Prostate gland (tissue), 2 donors: ENCODE measurements at places on chromosomes 12 and 14. TPM values are rescaled to one million over a fixed set of nuclear protein-coding genes. Genes with fewer than 3 reads are reported as not detected.
A peak's percentile ranks its signal among the peaks of the same experiment; 100 is the strongest.

GRCh38 chr14:34331728-34332623 lies 130.1 kb downstream of the SPTSSA start:
- peak; percentile 84 for DNase-seq

GRCh38 chr12:5191803-5192538 lies 148.3 kb downstream of the KCNA5 start:
- peak; percentile 15 for DNase-seq

Gene GXYLT1
- 18.0 TPM for total RNA-seq

DNA sequence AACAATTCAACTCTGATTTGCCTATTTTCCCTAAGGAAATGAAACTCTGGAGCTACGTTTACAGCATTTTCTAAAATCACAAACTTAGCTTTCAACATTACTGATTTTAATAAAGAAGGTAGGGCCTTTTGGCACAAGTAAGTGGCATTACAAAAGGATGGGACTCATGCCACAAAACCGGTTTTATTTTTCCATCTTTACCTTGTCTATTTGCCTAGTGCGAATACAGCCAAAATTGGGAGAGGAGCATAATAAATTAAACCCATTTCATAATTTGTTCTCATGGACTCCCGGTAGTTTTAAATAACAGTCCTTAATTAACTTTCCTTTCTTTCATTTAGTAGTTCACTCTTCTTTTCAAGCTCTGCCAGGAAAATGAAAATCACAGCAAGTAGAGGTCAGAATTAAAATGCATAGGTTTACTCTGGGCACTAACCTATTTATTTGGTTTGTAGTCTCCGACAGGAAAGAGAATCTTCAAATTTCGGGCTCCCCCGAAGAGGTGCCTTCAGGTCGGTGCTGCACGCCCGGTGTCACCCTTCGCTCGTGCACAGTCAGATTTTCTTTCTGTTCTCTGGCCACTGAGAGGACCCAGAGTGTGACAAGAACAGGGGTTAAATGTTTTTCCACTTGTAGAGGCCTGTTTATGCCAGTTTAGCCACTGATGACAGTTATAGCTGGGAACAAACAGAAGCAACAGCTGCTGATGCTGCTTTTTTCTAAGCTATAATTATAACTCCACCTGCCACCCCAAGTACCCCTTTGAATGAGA lies at the start of gene BEST3:
Gene BEST3 (minus strand): TSS at position 535 of the 772 bp plus-strand sequence. CDS start 1,505 bp downstream, outside the sequence.
- peak; percentile 74 for DNase-seq

- DNase-seq: no peak
Observed at GRCh38 chr12:19799895-19800602, 360.8 kb downstream of the AEBP2 start.

DNA sequence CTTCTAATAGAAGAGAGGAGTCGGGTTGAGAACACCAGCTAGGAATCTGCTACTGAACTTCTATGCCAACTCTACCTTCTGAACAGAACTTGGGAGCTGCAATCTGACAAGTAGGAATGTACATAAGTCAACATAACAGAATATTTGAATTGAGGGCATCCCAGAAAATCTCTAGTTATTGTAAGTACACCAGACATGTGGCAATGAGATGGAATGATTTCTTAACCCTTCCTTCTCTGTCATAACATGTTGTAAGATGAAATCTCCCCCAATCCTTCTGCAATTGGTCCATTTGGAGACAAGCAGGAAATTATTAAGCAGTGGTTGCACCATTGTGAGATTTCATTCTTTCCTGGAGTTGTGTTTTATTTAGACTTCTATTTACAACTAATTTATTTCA lies 68.7 kb upstream of the TMPO start:
- DNase-seq: no peak

GRCh38 chr14:71487449-71487848 lies 444.8 kb upstream of the RGS6 start:
- DNase-seq: no peak

GRCh38 chr12:113135178-113136127 lies at the start of gene RASAL1:
Gene RASAL1 (minus strand): TSS chr12:113135761. CDS start chr12:113135462, 299 bp downstream.
- no peak for DNase-seq

Gene GLIPR1L1
- not detected for total RNA-seq

Gene OR6C2
- not detected for total RNA-seq

GRCh38 chr14:91171291-91171690 lies 57.4 kb downstream of the DGLUCY start:
- DNase-seq: no peak

DNA sequence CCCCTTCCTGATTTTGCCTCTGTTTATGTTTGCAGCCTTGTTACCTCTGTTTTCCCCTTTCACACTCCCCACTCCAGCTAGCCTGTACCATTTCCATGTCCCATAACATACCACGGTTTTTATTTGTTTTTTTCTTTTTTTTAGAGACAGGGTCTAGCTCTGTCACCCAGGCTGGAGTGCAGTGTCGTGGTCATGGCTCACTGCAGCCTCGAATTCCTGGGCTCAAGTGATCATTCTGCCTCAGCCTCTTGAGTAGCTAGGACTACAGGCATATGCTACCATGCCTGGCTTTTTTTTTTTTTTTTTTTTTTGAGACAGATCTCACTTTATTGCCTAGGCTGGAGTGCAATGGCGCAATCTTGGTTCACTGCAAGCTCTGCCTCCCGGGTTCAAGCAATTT lies 18.4 kb upstream of the SAMD4A start:
- no peak for DNase-seq

Gene VASH1
- 19.8 TPM for total RNA-seq

Gene CPNE6
- total RNA-seq: 1.8 TPM

DNA sequence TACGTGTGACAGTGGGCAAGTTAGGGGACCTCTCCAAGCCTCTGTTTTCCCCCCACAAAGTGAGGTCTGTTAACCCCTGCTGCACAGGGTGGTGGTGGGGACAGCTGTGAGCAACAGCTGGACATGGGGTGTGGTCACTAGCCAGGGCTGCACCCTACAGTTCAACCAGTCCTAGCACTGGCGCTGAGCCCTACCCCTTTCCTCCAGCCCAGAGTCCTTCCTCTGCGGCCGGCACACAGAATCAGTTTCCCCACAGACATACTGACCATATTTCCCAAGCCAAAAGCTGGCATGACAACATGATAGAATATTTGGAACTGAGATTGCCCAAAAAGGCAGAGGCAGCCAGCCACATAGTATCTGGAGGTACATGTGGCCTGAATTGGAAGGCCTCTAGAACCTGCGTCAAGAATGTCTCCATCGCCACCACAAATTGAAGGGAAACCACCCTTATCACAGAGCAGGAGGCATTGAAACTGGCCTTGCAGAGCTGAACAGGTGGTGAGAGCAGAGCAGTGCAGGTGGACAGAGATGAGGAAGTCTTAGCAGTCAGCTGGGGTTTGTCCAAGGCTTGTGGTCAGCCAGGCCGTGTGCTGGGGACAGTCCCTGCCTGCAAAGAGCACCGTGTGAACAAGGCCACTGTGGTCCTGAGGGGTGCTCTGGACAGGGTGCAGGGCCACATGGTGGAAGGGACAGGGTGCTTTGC lies 21.2 kb downstream of the DEGS2 start:
- no peak for DNase-seq

Gene KLHL33
- 0.77 TPM for total RNA-seq

Gene AHNAK2
- 27.2 TPM for total RNA-seq

- peak; percentile 66 for DNase-seq
Observed at GRCh38 chr12:47837190-47838171, 17.8 kb upstream of the HDAC7 start.

GRCh38 chr12:131528144-131528543 lies 182.7 kb upstream of the SFSWAP start:
- DNase-seq: no peak

Gene SMOC1
- 3.7 TPM for total RNA-seq

GRCh38 chr12:121209624-121210572 lies at the start of gene P2RX4:
Gene P2RX4 (plus strand): TSS chr12:121210129. CDS start chr12:121210165, 36 bp downstream.
- DNase-seq: peak; percentile 65

GRCh38 chr12:25323581-25323982 lies 72.9 kb upstream of the KRAS start:
- DNase-seq: no peak

- no peak for DNase-seq
Observed at GRCh38 chr12:96256672-96257361, 62.6 kb downstream of the ELK3 start.

- no peak for DNase-seq
Observed at GRCh38 chr14:101627915-101628262, 66.6 kb downstream of the DIO3 start.

DNA sequence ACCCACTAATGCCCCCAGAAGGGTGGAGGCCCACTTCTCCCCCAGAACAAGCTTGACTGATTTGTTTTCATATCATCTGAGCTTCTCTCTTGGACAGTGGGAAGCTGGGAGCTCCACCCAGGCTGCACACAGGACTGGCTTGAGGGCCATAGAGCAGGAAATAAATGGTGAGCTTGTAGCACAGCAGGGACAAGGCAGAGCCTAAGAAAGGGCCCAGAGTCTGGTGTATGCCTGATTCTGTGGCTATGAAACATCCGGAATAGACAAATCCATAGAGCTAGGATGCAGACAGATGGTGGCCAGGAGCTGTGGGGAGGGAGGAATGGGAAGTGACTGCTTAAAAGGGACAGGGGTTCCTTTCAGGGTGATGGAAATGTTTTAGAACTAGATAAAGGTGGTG lies 79.0 kb downstream of the ARL6IP4 start:
- no peak for DNase-seq

Gene CLEC7A
- total RNA-seq: 4.6 TPM

DNA sequence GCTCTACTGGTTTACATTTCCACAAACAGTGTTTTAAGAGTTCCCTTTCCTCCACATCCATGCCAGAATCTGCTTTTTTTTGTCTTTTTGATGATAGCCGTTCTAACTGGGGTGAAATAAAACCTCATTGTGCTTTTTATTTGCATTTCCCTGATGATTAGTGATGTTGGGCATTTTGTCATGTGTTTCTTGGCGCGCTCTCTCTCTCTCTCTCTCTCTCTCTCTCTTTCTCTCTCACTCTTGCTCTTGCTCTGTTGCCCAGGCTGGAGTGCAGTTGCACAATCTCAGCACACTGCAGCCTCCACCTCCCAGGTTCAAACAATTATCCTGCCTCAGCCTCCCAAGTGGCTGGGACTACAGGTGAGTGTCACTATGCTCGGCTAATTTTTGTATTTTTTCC lies 9.6 kb upstream of the MIS18BP1 start:
- DNase-seq: no peak

DNA sequence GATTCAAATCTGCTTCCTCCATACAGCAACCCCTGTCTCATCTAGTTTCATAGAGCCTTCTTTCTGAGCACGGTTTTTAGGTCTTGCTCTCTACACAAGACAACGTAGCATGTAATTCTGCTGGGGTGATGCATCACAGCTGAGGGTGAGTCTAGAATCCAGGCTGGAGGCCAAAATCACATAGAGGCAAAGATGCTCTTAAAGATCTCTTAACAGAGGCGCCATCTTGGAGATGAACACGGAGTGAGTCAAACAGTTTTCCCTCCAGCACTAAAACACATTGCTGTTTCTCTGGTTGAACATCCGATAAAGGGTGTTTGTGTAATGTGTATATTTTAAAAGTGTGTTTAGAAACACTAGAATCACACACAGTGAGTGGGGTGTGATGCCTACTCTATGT lies 78.9 kb downstream of the NOS1 start:
- no peak for DNase-seq

Gene GSC
- total RNA-seq: 2.7 TPM

- no peak for DNase-seq
Observed at GRCh38 chr12:19198272-19198671, 68.7 kb downstream of the PLEKHA5 start.

GRCh38 chr14:22531451-22532344 lies 57.3 kb downstream of the DAD1 start:
- no peak for DNase-seq

DNA sequence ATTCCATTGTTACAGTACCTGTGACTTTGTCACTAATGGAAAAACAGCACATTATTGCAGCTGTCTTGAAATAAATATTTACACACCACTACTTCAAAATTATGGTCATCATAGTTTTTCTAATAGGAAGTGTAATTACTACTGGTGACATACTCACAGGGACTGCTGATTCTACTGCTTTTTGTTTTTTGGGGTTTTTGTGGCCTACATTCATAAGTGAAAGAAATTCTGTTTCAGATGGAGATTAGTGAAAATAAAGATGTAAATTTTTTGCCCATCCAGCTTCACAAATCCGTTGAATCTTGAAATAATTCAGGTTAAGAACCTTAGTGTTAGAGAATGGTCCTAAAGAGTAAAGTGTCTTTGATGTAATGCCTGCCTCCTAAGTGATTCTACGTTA lies 17.5 kb downstream of the KNTC1 start:
- DNase-seq: no peak

Gene DPPA3
- total RNA-seq: 1.8 TPM

DNA sequence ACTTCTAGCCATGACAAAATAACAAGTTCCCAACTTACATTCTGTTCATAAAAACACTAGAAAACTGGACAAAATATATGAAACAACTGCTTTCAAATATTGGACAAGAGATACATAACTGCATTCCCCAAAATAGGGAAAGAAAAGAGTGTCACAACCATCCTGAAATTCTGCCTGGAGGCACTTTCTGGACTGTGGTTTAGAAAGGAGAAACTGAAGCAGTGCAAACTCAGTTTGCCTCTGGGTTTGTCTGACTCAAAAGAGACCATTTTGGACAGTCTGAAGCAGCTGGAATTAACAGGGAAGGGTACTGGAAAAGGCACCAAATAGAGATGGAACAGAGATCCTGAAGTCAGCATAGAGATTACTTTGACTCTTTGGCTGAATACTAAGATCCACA lies 11.3 kb upstream of the SYT1 start:
- no peak for DNase-seq

Gene CLEC2A
- not detected for total RNA-seq

GRCh38 chr12:64216239-64216638 lies 5.9 kb downstream of the KICS2 start:
- no peak for DNase-seq

GRCh38 chr12:28993720-28994119 lies 155.4 kb upstream of the FAR2 start:
- DNase-seq: no peak

DNA sequence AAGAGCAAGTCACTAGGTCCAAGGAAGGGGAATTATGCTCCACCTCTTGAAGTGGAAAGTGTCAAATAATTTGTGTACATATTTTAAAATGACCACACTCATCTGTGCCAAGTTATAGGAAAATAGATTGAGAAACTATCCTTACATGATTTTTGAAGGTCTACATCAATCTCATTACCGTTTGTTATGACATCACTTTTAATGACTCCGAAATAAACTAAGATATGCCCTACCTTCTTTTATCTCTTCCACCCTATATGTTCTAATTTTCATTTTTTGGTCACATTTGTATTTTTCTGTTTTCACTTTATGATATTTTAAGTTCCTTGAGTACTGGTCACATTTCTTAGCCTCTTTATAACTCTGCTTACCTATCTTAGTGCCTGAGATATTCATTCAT lies 3.3 kb upstream of the PSMC6 start:
- no peak for DNase-seq

GRCh38 chr14:64736271-64737169 lies 32.3 kb downstream of the PLEKHG3 start:
- DNase-seq: peak; percentile 46

DNA sequence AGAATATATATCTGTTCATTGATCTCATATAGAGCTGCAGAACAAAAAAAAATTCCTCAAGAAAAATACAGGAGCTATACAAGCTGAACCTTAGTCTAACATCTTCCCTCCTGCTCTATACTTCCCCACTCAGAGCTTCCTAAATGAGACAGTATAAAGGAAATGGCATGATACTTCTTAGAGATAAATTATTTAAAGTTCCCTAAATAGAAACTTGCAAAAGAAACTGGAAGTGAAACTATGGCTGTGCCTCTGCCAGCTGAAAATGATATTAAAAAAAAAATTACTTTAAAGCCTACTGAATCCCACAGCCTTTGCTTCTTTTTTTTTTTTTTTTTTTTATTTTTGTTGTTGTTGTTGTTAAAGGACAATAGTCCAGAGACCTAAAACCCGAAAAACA lies 11.6 kb upstream of the NEK9 start:
- no peak for DNase-seq
